ENCODE measurements at places on chromosomes 7 and 10.

- no peak for DNase-seq
Measured at GRCh38 chr10:79318369-79318768, 28.9 kb upstream of the PPIF start.

- no peak for DNase-seq
Measured at GRCh38 chr7:29424295-29424983, 139.2 kb upstream of the PRR15 start.

DNA sequence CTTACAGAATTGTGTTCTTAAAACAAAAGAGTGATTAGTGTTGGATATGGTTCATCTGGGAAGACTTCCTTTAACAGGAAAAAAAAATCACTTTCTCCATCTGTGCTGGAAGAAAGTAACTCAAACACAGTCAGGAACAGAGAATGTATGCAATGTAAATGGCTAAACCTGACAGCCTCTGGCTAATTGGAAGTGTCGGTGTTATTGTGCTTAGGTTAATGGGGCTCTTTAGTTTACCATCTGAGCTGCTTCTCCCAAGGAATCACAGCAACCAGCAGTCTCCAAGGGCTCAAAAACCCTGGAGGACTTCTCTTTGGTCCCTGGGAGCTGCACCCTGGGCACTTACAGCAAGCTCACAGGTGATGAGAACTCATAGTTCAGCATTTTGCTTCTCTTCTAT, 724.5 kb downstream of the LRMDA start:
- no peak for DNase-seq

GRCh38 chr7:67484244-67484751, 487.7 kb downstream of the TYW1 start:
- no peak for DNase-seq

DNA sequence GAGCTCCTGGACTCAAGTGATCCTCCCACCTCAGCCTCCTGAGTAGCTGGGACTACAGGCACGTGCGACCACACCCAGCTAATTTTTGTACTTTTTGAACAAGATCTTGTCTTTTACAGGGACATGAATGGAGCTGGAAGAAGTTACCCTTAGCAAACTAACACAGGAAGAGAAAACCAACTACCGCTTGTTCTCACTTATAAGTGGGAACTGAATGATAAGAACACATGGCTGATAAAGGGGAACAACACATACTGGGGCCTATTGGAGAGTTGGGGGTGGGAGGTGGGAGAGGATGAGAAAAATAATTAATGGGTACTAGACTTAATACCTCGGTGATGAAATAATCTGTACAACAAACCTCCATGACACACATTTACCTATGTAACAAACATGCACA, 70.9 kb upstream of the INHBA start:
- DNase-seq, result no peak

DNA sequence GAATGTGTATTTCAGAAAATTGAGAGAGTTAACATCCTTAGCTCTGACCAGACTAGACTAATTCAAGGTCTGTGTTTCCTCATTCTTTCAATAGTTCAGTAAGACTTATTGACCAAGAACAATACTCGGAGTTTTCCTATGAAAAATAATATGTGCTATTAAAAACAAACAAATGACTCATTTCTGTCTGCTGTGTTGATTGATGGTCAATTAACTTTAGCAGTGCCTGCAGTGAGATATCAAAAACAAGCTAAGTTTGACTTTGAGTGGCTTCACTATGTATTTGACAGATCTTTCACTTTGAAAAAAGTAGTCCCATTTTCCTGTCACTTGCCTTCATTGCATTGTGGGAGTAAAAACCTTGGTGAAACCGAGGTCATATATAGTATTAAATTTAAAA, 91.0 kb downstream of the GNAT3 start:
- DNase-seq, result no peak

DNA sequence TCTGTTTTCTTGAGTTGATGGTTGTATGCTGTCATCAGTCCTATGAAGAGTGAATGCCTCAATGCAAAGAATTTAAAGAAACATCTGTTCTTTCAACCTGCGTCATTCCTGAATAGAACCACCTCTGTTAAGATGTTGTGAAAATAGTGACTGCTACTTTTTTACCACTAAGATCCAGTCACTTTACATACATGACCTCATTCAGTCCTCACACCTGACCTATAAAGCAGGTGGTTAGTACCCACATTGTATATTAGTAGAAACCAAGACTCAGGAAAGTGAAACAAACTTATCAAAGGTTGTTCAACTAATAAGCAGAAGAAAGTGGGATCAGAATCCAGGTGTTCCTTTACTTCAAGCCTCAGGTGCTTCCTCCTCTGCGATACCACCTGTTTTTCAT, 64.8 kb downstream of the ITGB8 start:
- DNase-seq, result no peak

DNA sequence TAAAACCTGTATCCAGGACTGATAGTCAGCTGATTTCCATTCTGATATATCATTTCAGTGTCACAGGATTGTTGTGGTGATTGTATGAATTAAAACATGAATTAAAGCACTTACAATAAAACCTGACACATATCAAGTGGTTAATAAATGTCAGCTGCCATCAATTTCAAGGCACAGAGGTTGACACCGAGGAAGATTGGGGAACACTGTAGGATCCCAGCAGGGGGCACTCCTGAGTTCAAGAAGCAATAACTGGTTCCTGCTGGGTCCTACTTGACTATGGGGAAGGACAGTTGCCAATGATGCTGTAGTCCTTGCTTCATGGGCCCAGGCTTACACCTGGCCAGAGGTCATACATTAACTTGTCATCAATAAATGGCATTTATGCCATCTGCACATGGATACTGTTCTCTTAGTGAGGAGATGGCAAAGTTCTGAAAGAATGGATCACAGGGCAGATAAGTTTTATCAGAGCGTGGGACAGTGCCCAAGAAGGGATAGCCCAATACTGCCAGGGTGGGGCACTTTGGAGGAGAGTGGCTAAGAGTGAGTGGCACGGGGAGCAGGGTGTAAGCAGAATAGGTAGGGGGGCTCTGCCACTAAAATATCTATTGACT, 24.1 kb downstream of the FZD1 start:
- no peak for DNase-seq

- DNase-seq, result no peak
Measured at GRCh38 chr7:115289971-115290370, 368.1 kb downstream of the MDFIC start.

DNA sequence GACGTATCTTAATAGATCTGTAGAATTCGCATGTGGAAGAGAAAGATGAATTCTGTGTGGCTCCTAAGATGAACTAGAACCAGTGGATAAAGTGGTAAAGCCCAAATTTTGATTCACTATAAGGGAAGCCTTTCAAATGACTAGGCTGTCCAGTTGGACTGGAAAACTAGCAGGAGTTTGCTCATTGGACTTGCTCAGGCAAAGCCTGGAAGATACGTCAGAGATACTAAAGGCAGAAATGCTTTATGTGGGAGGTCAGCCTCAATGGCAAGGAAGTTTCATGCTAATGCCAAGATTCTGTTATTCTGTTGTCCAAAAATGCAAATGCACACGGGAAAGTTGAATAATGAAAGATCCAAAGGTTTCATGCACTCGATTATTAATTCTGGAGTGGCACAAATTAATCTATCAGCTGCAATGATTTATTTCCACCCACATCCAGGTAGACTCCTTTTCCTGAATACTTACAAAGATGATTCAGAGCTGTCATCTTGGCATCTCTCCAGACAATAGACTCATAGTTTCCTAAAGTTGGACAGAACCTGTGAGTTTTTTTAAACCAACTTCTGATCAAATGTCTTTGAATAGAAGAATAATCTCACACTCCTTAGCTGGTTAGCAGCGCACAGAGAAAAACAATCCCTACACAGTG, 20.5 kb upstream of the PPP1R3C start:
- DNase-seq, result no peak

DNA sequence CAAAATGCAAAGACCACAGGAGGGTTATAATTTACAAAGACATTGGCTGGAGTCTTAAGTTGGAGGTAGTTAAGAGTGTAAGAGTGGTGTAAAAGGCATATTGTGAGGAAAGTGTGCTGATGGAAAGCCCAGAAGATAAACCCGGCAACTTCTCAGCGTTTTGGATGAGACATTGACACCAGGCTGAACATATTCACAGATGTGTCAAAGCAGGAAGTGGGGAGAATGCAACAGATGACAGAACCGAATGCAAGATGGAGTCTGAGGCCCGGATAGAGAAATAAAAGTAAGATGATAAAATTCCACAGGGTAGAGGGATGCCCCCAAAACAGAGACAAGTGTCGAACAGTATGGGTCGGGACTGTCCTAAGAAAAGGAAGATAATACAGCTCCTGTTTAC, 230.4 kb upstream of the TMEM72 start:
- DNase-seq, result no peak

DNA sequence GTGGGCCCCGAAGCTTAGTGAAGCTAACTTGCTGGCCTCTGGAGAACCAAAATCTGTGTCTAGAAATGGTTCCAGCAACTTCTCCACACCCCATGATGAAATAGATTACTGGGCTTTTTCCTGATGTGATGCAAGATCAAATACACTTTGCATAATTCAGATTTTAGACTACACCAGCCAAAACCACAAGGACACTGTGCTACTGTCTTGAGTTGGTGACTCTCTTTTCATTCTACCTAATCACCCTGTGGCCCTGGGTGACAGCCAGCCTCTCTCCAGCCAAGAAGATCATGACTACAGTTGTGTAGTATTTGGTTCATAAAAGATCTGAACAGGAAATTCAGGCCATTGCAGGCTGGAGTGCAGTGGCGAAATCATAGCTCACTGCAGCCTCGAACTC, 22.2 kb downstream of the AZGP1 start:
- DNase-seq, result no peak

GRCh38 chr10:69232736-69233480, 12.8 kb downstream of the HKDC1 start:
- DNase-seq, result no peak

GRCh38 chr10:69232252-69232651, 12.1 kb downstream of the HKDC1 start:
- no peak for DNase-seq
